ENCODE measurements at places on chromosomes 6 and 20.

- DNase-seq, result no peak
These were observed 73.6 kb upstream of the ZNF184 start for GRCh38 chr6:27546522-27546921.

- no peak for DNase-seq
These were observed 880 bp upstream of the CPXM1 start for GRCh38 chr20:2801286-2801728.

GRCh38 chr20:57260934-57261333, 5.5 kb downstream of the BMP7 start:
- no peak for DNase-seq

- DNase-seq, result no peak
These were observed 39.6 kb downstream of the TPD52L1 start for GRCh38 chr6:125193208-125193607.

- no peak for DNase-seq
These were observed 19.2 kb upstream of the ZSCAN16 start for GRCh38 chr6:28105245-28105639.

GRCh38 chr6:1376653-1377052, 12.7 kb upstream of the FOXF2 start:
- no peak for DNase-seq

- DNase-seq, result no peak
These were observed 3.4 kb downstream of the PRELID3B start for GRCh38 chr20:59039233-59039632.

- no peak for DNase-seq
These were observed 7.0 kb upstream of the PLTP start for GRCh38 chr20:45918779-45919537.

GRCh38 chr6:39079197-39080125, 30.9 kb downstream of the GLP1R start:
- no peak for DNase-seq

DNA sequence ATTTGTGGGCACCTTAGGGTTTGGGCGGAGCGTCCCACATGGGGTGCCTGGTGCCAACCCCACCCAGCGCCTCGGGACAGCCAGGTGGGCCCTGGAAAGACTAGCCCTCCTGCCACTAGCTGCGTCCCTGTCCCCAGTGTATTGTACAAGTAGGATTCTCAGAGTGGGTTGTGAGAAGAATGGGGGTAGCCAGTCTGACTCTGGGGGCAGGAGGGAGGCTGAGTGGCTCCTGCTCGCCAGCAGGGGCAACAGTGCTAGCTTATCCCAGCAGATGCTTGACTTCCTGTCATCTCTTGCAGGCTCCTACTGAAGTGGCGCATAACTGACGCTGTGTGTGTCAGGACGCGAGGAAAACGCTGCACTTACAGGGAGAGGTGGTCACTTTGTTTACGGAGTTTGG, 9.3 kb downstream of the PSMA7 start:
- DNase-seq, result no peak

DNA sequence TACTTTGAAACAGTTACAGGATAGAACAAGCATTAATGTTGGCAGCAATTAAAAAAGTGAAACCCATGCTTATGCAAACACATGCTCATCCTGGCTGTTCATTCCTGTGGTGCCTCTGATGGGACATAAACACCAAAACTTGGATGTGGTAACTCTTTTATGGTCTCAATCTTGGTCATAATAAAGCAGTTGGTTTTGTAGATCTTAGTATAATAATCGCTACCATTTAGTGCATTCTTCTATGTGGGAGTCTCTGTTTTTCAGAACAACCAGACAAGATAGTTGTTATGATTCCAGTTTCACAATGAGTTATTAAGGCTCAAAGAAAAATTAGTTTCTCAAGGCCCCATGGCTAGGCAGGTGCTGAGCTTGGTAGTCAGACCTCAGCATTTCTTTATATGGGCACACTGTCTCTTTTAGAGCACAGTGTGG, 184.0 kb downstream of the UTRN start:
- no peak for DNase-seq

- DNase-seq, result no peak
These were observed 338.0 kb upstream of the KHDRBS2 start for GRCh38 chr6:62623846-62624532.

DNA sequence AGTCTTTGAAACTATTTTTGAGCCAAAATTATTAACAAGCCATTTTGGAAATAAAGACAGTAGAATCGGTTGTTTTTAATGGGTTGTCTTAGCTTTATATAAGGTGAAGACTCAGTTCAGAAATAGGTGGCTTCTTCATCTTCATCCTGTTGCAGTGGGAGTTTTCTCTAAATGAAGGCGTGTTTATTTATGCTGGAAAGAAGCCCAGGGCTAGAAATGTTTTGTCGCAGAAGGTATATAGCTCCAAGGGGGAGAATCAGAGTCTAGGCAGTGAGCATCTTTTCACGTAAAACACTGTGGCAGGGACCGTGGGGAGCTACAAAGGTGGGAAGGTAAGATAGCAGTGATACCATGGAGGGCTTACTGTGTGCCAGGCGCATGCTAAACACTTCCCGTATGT, 34.3 kb downstream of the FARS2 start:
- no peak for DNase-seq

- no peak for DNase-seq
These were observed 18.8 kb downstream of the CARMIL1 start for GRCh38 chr6:25297823-25298522.

DNA sequence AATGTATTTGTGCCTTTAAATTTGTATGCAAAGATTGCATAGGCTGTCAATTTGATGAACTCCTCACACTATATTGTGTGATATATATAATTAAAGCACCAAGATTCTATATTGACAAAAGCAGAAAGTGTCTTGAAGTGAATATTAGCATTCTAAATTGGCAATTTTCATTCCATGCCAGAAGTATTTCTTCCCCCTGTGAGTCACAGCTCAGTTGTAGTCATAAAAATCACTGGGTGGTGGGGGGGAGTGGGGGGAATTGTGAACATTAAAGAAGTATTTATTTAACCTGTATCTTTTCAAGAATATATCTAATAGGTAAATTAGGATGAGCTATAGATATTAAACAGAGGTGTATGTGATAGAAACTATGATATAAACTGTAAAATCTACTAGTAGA, 3.1 kb upstream of the ARMC2 start:
- no peak for DNase-seq

DNA sequence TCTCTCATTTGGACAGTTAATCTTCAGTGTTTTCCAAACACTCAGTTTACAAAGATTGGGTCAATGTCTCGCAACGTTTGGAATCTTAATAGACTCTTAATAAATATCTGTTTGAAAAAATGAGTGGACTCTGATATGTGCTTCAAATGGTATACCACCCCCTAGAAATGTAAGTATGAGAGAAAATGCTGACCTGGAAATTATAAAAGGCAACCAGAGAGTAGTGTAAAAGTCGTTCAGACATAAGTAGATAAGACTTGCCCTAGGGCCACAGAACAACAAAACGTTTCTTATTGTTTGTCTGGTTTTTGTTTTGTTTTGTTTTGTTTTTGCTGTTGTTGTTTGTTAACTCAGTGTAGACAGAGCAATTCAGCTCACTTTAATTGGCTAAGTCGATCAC, 97.4 kb upstream of the SPTLC3 start:
- no peak for DNase-seq

GRCh38 chr20:59331721-59332329, 31.4 kb downstream of the EDN3 start:
- no peak for DNase-seq

- no peak for DNase-seq
These were observed 293.2 kb downstream of the QKI start for GRCh38 chr6:163707387-163708355.

DNA sequence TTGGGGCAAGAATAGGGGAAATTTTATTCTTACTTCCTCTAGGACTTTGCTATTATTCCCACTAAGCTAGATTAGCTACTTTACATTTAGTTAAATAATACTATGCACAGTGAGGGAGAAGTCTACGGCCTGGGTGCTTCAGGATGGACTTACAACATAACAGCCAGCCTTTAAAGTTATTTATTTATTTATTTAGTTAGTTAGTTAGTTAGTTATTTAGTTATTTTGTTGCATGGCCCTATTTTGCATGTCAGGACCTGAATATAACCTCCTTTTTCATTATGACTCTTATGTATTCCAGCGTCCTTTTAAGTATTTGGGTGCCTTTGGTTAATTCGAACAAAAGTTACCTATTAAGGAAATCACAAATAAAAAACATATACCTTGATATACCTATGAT, 238.7 kb downstream of the EYS start:
- no peak for DNase-seq

DNA sequence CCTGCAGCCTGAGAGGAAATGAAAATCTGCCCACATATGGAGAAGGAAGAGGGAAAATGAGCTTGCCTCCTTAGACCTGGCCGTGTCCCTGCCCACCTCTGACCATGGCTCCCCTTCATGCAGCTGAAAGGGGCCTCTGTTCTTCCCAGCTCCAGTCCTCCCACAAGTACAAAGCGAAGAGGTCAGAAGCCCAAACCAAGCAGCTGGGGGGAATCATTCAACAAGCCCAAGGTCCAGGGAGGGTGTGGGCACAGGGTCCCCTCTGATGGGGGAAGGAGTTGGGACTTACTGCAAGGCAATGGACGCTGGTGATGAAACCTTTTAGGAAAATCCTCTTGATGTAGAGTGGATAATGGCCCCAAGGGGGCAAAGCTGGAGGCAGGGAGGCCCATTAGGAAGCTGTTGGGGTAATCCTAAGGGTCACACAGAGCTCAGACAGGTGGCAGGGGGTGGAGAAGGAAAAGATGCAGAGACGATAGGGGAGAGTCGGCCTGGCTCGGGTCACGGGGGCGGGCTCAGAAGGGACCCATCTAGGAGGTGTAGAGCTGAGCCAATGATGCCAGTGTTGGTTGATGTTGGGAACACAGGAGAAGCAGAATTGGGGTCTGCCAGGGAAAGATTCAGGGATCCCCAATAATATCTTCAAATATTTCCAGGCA, 16.1 kb upstream of the GRM4 start:
- no peak for DNase-seq

DNA sequence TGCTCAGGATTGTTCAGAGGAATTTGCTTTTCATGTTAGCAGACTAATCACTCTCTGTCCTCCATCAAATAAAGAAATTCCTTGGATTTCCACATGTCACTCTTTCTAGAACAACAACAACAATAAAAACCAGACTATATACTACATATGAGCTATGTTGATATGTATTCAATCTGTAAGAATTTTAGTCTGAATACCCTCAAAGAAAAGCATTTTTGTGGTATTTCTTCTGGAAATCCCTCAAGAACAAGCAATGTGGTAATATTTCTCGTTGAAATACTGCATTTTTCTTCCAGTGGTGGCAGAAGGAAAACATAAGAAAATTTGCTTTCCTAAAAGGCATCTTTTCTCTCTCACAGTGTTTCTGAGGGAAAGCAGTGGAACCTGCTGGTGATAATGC, 312.6 kb upstream of the RSPO3 start:
- no peak for DNase-seq

GRCh38 chr20:50144362-50144761, 9.2 kb downstream of the PEDS1 start:
- no peak for DNase-seq

GRCh38 chr20:13996265-13996664, 949 bp downstream of the MACROD2 start:
- no peak for DNase-seq

Measured in GM12892 (cell line).